Stimulated activated CD8-positive, alpha-beta memory T cell treated with anti-CD3 and anti-CD28 coated beads, Interleukin-7, amount 100 ng/mL, for 1 hour (primary cell): ENCODE measurements at places on chromosomes 2 and 18.

GRCh38 chr2:122886479-122887145, 1131.2 kb downstream of the TSN start:
- DNase-seq, result no peak

GRCh38 chr2:223696719-223697118, 94.6 kb upstream of the SCG2 start:
- DNase-seq, result no peak

DNA sequence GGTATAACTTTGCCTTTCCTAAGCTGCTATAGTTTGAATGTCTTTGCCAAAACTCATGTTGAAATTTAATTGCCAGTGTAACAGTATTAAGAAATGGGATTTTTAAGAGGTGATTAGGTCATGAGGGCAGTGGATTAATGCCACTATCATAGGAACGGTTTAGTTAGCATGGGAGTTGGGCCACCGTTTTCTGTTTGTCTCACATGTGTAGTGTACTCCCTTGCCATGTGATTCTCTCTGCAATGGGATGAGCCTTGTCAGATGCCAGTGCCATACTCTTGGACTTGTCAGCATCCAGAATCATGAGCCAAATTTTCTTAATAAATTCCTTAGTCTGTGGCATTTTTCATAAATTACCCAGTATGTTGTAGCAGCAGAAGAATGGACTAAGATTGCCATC, 388.9 kb upstream of the RGPD4 start:
- no peak for DNase-seq

DNA sequence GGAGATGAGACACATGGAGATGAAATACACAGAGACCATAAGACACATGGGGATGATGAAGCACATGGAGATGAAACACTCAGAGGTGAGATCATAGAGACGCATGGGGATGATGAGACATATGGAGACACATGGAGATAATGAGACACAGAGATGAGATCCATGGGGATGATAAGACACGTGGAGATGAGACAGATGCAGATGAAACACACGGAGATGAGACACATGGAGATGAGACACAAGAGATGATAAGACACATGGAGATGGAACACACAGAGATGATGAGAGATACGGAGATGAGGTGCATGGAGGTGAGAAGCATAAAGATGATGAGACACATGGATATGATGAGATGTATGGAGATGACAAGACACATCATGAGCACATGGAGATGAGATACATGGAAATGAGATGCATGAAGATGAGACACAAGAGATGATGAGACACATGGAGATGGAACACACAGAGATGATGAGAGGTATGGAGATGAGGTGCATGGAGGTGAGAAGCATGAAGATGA, 276.7 kb downstream of the MYT1L start:
- DNase-seq, result no peak

GRCh38 chr2:207341804-207342203, 176.1 kb upstream of the KLF7 start:
- no peak for DNase-seq

GRCh38 chr2:16262526-16263178, 322.3 kb downstream of the MYCN start:
- no peak for DNase-seq

DNA sequence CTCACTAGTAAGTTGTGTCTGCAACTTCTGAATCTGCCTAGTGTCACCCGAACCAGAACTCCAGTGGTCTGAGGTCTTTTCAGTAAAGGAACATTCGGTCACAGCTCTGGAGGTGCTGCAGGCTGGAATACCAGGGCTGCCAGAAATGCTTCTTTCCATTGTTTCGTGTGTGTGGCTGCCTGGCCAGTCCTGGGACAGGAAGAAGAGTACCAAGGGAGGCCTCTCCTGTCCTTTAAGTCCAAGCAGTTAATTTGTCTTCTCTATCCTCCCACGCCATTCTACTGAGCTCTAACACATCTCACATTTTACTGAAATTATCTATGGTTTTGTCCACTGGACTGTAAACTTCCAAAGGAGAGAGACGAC, 196.0 kb downstream of the LNPK start:
- no peak for DNase-seq

DNA sequence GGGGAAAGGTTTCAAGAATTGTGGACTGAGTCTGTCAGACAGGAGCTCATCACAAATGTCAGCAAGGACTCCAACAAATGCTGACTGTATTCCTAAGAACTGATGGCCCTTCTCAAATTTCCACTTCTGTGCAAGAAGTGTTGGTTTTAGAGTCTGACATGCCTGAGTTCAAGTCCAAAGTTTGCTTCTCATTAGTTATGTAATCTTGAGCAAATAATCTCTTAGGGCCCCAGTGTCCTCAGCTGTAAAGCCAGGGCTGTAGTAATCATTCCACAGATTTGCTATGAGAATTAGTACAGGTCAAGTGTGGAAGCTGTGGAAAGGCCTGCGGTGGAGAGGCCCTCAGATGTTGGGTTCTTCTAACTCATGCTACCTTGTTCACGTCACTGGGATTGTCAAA, 23.9 kb downstream of the MEP1B start:
- no peak for DNase-seq

DNA sequence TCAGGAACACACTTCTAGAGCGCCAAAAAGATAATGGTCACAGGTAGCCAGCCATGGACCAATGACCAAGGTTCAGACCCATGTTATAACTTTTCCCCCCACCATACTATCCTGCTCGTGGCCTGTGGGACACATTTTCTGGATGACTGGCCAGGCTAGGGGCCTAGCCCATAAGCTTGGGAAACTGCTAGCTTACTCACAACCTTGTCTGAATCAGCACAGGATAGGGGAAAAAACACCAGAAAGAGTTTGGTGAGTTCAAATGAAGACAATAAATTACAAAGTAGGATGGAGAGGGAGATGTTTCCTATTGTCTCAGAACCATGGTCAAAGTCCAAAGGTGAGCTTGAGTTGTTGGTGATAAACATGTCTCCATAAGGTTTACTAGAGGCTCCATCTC, 156.3 kb upstream of the CCDC68 start:
- DNase-seq, result no peak

DNA sequence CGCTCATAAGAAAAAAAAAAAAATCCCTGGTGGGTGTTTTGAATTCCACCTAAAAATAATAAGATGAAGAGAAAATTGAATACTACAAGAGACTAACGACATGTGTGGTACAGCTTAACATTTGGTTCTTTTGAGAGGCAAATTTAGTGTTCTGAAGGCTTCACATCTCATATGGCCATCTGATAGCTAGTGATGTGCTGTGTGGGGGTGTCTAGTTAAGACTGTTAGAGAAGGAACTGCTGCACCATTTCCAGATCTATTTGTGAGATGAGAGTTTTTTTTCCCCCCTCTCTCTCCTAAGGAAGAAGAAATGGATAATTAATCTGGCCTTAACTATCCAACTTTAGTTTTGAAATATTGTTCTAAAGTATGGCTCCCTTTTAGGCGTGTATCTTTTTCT, 321.6 kb downstream of the SLC4A3 start:
- no peak for DNase-seq

- DNase-seq, result peak; percentile 22
Measured at GRCh38 chr2:161077367-161078210, 82.6 kb upstream of the TANK start.

- DNase-seq, result no peak
Measured at GRCh38 chr2:200588076-200588678, 2.4 kb downstream of the AOX1 start.

DNA sequence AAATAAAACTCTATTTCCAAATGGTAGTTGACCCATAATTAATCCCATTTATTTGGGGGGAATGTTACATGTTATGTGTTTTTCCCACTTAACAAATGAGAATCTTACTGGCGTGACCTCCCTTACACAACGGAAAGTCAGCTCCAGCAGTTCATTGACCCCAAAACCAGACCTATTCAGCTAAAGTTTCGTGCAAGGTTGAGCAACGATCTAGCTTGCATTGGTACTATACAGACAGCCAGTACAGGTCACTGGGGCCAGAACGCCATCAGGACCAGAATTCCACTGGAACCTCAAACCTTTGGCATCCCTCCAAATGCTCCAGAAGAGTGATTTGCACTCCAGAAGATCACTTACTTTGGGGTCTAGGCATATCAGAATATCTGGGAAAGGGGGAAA, 6.8 kb upstream of the CTAGE1 start:
- no peak for DNase-seq

GRCh38 chr2:27073782-27074181, 2.3 kb upstream of the OST4 start:
- no peak for DNase-seq

DNA sequence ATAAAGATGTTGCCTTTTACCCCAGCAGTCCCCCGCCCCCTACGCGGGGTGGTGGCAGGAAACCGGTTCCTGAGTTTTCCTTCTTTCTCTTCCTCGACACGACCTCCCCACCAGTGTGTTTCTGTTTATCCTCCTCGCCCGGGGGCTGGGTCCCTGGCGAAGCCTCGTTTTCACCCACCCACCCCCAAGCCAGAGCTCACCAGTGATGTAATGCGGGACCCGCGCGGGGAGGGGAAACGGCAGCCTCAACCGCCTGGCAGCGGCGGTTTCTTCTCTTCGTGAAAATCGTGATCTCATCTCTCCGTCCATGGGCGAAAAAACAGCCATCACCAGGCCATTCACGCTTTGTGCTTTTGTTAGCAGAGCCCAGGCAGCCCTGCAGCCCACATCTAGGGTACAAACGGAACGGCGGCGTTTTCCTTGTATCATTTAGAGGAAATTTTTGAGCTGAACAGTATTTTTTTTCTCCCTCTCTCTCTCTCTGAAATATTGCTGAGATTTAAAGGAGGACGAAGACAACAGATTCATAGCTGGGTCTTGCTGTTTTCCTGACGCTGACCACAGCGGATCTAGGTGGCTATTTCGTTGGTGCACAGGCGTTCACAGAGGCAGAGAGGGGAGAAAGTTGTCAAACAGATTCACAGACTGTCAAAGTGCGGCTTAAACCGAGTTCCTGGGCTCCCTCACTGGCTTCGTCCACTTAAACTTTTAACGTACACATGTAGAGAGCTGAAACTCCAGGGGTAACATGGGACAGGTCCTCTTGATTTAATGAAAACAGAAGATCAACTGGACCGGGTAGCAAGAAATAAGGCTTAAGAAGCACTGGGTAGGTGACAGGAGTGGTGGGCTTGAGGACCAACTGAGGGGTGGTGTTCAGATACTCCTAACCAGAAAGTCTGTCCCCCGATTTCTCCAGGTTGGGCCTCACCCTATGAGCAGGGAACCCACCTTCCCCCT, 21.9 kb upstream of the PAX3 start:
- no peak for DNase-seq
